ENCODE measurements at places on chromosomes 12 and 14.

DNA sequence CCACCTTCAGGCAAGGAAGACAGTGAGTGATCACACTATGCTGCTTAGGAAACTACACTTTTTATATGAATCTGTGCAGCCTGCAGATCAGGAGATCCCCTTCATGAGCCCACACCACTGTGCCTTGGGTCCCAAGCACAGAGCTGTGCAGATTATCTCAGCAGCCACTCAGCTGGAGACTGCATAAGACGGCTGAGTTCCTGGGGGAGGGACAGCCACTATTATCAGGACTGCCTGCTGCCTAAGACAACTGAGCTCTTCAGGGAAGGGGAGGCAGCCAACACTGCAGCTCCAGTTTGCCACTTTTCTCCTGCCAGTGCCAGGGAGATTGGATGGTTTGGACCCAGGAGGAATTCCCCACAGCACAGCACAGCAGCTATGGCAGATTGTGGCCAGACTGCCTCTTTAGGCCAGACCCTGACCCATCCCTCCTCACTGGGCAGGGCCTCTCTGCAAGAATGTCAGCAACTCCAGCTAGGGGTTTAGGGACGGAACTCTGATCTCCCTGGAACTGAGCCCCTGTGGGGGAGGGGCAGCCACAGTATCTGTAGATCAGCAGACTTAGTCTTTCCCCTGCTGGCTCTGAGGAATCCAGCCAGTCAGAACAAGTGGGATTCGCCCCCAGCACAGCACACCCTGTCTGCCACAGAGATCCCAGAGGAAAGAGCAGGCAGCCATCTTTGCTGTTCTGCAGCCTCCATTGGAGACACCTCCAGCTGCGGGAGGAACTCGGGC lies 141.3 kb downstream of the KLHL28 start:
- no peak for DNase-seq

- no peak for DNase-seq
Observed at GRCh38 chr14:55578511-55578910, 1.5 kb upstream of the KTN1 start.

DNA sequence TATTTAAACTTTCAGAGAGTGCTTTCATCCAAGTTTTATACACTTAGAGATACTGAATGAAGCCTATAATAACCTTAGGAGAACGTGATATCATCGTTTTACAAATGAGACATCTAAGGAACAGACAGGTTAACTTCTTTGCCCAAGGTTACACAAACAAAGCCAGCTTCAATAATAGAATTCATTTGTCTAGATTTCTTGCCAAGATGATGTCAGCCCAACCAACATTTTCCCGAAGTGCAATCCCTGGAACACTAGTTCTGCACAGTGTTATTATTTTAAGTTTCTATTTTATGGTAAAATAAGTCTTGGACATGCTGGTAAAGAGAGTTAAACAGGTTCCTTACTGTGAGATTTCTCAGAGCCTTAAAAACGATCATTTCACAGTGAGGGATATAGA lies 174.6 kb downstream of the SLC25A21 start:
- no peak for DNase-seq

- no peak for DNase-seq
Observed at GRCh38 chr12:89731089-89731488, 22.5 kb upstream of the ATP2B1 start.

- DNase-seq = no peak
Observed at GRCh38 chr14:105841022-105842009, 314.9 kb downstream of the TMEM121 start.

- no peak for DNase-seq
Observed at GRCh38 chr12:45502481-45503128, 226.9 kb upstream of the ARID2 start.

- no peak for DNase-seq
Observed at GRCh38 chr14:80628547-80628946, 313.0 kb downstream of the CEP128 start.

DNA sequence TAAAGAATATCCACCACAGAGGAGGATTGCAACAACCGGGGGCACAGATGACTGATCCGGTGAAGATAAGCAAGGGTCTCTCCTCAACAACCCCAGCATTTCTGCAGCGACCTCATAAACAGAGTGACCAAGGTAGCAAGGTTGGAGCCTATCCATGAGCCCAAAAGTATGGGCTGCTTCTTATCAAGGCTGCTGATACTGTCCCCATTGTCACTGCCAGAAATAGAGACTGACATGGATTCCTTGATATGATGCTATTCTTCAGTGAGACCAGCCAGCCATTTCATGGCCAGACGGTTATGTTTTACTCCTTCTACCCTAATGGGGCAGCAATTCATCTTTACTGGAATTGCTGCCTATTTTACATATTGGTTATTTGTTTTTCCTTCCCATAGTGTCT lies 61.9 kb upstream of the ARHGAP5 start:
- no peak for DNase-seq

DNA sequence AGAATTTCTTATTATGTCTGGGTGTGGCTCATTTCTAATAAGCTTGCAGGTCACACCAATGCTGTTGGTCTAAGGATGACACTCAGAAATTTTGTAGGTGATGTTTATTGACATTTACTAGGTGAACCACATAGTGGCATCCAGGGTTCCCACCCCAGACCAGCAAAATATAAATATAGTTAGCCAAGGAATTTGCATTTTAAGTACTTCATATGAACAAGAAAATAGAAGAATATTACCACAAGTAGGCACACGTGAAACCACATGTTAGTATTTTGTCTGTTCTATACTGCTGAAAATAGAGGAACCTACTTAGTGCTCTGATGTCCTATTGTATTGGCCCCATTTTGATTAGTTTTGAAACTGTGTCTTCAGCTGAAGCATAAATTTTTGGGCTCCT lies 71.1 kb downstream of the USP15 start:
- DNase-seq = no peak

DNA sequence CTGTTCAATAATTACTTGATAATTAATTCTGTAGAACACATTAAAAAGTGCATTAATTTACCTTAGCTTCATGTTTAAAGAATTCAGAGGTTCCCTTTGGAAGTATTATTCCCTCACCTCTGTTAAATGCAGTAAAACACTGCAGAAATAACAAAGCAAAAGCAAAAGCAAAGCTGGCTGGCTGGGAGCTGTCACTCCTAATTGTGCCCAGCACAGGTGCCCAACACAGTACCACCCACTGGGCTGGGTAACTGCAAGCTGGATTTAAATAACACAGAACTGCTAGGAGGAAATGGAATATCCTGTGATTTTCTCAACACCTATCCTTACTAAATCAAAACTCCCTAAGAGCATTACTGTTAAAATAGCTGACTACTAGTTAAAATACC lies 72.6 kb downstream of the SLC2A13 start:
- DNase-seq = no peak

DNA sequence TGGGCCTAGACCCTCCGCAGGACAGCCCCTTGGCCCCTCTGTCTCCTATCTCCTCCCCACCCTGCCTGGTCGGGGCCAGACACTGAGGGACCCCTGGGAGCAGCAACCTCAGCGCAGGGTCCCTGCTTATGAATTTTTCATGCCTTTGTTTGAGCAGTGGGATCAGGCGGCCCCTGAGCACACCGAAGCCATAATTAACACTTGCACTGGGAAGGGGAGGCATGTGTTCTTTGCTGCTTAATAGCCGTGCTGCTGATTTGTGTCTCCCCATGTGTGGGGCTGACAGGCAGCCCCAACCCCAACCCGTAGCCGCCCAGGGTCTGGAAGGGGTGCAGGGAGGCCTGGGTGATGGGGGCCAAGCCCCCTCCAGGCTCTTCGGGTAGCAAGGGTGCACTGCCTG lies 52.7 kb downstream of the FBRSL1 start:
- no peak for DNase-seq

- no peak for DNase-seq
Observed at GRCh38 chr12:131805421-131805820, 22.8 kb upstream of the MMP17 start.

DNA sequence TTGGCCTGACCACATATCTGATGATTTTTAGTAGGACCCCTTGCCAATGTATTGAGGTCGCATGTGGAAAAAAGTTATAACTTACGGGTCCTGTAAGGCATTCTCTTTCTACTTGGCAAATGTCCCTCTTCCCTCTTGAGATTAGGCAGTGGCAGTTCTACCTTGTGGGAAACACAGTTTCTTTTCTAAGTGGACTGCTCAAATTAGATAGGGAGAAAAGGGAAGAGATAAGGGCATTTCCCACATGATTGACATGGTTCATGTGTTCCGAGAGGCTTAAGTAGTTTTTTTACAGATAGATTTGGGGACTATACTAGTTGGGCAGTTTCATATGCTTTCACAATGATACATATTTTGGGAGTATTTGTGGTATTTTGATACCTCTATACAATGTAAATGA lies 154.7 kb downstream of the FBXL14 start:
- no peak for DNase-seq

DNA sequence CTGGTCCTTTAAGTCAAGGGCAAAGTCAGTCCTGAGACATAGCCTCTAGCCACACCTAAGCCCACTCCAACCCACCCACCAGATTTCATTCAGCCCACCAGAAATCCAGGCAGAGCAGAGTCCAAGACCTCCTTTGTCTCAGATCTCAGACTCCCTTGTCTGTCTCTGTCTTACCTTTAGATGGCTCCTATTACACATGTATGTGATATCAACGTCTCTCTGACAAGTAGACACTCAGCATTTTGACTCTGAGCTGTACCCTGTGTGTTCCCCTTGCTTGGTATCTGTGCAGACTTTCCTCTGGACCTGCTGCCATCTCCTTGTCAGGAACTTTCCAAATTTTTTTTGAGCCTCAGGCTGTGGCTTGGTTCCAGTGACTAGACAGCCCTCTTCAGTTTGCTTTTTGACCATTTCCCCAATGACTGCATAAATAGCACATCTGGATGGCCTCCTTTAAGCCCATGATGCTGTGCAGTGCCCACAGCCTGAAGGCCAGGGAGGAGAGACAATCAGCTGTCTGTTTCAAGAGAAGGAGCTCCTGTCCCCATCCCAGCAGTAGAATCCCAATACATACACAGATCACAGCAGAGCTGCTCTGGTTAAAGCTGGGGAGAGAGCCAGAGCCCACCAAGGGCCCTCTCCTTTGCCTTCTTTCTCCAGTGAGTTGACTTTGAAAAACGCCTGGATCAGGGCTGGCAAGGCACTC lies 7.0 kb downstream of the POU6F1 start:
- no peak for DNase-seq

DNA sequence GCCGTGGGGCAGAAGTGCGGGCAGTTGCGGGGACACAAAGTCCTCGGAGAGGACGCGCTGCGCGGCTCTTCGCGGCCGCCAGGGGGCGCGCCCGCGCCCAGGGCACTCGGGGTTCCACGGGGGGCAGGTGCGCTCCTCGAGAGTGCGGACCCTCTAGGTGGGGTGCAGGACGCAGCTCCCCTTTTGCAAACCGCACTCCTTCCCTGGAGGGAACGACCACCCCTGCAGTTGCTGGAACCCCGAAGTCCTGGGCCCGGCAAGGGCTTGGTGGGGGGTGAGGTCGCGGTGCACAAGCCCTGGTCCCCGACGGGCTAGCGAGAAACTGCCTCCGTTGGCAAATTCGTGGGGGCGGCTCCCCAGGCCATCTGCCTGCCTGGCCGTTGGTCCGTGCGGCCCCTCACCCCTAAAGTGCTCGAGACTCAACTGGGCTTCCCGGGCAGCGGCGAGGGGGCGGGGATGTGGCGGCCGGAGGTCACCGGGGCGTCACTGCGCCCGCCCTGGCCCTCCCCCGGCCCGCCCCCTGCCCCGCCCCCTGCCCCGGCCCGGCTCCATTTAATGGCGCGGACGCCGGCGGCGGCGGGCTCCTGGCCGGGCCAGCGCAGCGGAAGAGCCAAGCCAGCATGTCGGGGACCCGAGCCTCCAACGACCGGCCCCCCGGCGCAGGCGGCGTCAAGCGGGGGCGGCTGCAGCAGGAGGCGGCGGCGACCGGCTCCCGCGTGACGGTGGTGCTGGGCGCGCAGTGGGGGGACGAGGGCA lies at the start of gene ADSS1:
Gene ADSS1 (plus strand): TSS at position 579 of the 756 bp plus-strand sequence. CDS start 42 bp downstream, at position 621.
- DNase-seq = no peak

GRCh38 chr14:64815257-64815656 lies 64.5 kb downstream of the SPTB start:
- no peak for DNase-seq

GRCh38 chr12:114360485-114360884 lies 45.5 kb downstream of the TBX5 start:
- DNase-seq = no peak

- DNase-seq = no peak
Observed at GRCh38 chr12:52221912-52222457, 11.1 kb upstream of the KRT7 start.

DNA sequence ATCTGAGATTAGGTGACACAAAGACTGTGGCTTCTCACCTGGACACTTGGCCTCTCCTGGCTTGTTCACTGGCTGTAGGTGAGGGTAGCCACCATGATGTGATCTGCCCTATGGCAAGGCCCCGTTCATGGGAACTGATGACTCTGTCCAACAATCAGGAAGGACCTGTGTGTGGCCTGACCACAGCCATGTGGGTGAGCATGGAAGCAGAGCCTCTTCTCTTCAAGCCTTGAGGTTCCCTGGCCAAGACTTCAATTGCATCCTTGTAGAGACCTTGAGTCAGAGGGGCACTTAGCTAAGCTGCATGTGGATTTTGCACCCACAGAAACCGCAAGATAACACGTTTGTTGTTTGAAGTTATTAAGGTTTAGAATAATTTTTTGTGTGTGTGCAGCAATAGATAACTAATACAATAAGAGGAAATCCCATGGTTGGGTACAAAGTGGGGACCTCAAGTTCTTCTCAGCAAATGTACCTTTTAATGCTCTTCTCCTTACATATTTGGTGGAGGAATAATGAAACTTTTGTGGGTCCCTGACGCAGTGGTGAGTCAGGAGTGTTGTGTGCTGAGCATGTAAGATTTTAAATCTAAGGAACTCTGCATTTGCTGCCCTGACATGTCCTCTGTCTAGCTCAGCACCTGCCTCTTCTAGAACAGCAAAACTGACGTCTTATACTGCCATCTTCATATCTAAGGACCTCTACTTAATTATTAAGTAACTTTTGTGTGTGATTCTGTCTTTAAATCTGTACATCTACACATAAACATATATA lies 27.5 kb upstream of the PLEKHG7 start:
- peak; percentile 54 for DNase-seq

- no peak for DNase-seq
Observed at GRCh38 chr12:10612984-10613348, 443 bp downstream of the MAGOHB start.

- DNase-seq = no peak
Observed at GRCh38 chr12:107803092-107803491, 28.6 kb downstream of the ASCL4 start.

- DNase-seq = no peak
Observed at GRCh38 chr14:20557212-20557542, 3.7 kb downstream of the RNASE9 start.
